ENCODE measurements at places on chromosomes 16 and 17.

GRCh38 chr17:16407911-16408588 is 7.3 kb upstream of the TRPV2 start:
- DNase-seq = peak; percentile 83

DNA sequence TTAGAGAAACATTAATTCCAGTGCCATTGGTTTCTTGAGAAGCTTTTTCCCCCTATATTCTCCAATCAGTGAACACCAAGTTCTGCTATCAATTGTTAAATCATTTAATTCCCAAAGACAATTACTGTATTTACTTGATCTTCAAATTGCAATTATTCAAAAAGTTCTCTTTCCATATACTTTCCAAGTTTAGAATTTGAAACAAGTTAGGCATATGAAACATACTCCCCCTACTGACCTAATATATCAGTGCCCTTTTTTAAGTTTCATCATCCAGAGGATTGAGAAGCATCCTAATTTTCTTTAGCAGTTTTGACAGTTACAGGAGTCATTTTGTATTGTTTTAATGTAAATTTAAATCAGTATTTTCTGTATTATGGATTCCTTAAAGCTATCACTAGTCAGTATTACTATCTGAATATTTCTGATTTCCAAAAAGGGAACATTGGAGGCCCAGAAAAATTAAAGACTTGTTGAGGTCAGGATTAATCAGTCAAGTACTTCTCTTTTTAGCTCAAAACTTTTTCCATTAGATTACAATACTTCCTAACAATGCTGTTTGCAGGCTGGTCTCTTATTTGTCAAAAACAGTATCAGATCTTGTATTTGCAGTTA is 16.3 kb downstream of the MEIOC start:
- no peak for DNase-seq

DNA sequence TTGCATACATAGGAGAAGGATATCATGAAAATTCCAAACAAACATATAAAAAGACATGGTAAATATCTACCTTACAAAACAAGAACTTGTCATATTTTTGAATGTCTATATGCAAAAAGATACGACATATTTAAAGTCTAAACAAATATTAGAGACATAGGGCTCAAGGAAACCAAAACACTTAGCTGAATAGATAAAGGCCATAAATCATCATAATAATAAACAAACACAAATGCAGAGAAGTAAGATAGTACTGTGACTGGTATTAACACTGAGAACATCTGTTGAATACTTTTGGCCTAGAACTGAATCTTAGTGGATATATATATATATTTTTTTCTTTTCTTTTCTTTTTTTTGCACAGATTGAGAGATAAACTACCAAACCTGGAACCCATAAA is 435.8 kb downstream of the KCNJ18 start:
- DNase-seq = no peak

GRCh38 chr17:49887086-49887743 is 39.3 kb upstream of the TAC4 start:
- peak; percentile 95 for DNase-seq

GRCh38 chr16:28192806-28193529 is 18.8 kb downstream of the XPO6 start:
- DNase-seq = no peak

Measured in endodermal cell (in vitro differentiated cells).